HAP-1 (cell line): ENCODE measurements at places on chromosomes 3 and 15.

GRCh38 chr15:43469867-43470266, 23.1 kb downstream of the TP53BP1 start:
- DNase-seq = no peak

- DNase-seq = no peak
Measured at GRCh38 chr3:160893207-160893606, 137.2 kb downstream of the PPM1L start.

DNA sequence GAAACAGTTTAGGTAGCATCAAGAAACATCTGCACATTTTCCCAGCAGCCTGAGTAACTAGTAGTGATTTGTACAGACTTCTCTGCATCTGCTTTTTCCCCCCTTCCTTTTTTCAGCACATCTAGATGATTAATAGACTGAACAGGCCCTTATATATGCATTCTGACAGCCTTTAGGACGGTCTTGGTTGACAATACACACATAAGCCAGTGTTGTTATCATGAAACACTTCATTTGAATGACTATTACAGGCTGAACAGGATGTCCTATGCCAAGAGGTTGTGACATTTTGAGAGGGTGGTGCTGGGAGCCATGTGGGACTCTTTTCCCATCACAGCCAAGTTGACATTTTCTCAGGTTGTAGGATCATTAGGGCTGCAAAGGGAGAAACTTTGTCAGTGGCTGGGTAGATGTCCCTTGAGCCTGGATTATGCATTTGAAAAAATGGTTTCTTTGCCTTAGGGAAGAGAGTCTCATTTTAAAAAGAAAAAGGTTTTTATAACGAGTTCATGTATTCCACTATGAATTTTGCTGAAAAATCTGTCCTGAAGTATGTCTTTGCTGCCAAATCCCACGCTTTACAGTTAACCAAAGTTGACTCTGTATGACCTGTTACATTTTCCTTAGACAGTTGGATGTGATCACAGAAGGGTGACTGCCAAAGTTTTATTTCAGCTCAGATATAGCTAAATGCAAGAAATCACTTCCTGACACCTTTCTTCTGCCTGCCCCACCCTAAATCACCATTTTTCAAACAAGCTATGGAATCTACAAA, 73.7 kb downstream of the FILIP1L start:
- no peak for DNase-seq

- DNase-seq = no peak
Measured at GRCh38 chr3:20752416-20752815, 566.4 kb upstream of the SGO1 start.

DNA sequence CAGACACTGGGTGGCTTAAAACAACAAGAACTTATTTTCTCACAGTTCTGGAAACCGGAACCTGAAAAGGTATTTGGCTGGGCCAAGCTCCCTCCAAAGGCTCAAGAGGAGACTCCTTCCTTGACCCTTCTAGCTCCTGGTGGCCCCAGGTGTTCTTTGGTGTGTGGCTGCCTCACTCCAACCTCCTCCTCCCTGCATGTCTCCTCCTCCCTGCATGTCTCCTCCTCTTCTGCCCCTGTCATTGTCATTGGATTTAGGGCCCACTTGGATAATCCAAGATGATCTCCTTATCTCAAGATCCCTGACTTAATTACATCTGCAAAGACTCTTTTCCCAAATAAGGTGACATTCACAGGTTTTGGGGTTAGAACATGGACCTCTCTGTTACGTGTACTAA, 69.8 kb upstream of the MFGE8 start:
- DNase-seq = no peak

DNA sequence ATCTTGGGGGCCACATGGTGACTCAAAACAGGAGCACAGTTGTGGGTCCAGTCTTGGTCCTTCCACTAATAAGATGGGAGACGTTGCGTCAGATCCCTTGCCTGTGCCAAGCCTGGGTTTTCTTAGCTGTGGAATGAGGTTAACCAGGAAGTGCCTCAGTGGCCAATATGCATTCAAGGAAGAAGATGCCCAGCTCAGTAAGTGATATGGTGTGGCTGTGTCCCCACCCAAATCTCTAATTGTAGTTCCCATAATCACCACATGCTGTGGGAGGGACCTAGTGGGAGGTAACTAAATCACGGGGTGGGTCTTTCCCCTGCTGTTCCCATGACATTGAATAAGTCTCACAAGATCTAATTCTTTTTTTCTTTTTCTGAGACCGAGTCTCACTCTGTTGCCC, 6.4 kb downstream of the ALG1L2 start:
- DNase-seq = no peak

DNA sequence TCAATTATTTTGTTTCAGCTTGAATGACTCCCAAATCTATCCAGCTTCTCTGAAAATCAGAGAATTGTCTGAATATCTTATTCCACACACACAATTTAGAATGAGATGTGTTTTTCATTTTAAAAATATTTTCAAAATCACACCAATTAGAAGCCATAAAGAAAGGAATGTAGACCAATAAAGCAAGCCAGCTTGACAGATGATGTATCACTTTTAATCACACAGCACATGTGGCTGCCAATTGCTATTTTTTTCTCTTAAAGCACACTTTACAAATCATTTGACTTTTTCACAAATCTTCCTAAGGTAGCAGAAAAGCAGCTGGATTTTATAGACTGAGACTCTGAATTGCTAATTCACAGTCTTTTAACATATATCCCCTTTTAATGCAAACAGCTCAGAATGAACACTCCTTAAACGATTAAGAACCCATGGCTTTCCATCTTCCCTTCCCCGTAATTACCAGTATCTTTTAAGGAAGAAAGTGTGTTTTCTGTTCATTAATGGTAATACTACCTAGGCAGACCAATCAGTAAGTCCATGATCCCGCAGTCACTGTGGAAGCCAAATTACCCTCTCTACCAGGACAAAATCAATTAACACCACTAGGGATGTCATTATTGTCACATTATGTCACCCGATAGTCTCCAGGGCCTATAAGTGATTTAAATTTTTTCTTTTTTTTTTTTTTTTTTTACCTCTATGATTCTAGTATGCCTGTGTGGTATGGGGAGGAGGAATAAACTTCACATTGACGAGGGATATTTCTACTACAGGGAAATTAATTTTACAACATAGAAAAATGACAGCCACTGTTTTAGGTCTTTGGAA, 250.0 kb upstream of the VEPH1 start:
- DNase-seq = no peak

DNA sequence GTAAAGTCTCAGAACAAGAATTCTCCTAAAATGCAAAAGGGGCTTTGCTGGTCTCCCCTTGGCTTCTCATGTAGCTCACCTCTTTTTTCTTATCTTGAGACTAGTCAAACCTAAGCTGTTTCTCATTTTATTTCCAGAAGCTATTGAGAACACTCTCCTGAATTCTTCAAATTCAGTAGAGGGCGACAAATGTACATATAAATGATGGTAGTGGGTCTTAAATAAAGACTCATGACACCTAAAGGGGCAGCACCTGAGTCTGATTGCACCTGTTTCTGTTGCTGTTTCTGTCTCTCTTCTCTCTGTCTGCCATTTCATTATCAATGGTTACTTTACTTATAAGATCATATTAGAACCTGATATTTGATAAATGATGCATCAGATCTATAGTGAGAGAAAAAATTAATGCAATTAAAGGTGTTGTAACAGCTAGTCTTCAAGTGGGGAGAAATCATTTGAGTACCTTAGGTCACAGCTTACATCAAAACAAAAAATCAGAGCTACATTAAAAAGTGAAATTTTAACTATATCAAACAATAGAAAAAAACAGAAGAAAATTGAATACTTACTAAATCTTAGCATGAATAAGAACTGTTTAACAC, 7.0 kb downstream of the ADIPOQ start:
- DNase-seq = peak; percentile 82

DNA sequence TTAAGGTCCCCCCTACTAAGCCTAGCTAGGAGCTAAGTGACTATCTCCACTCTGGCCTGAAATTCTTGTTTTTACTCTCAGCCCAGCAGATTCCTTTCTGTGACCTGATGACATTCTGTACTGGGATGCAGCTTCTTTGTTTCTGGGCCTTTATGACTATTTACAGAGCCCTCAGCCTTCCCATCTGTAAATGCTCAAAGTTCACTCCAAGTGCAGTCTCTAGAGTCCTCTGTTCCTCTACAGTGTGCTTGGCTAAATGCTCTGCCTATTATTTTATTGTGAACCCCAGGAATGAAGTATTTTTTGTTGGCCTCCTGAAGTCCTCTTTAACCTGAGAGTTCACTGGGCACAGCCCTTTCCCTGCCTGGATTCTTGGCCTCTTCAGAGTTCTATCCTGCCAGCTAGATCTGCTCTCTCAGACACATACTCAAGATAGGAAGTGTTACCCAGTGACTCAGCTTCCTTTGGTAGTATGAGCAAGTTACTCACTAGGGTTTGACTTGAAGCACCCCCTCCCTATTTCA, 278.1 kb upstream of the P2RY1 start:
- DNase-seq = no peak

GRCh38 chr3:81492040-81492439, 269.4 kb downstream of the GBE1 start:
- no peak for DNase-seq

DNA sequence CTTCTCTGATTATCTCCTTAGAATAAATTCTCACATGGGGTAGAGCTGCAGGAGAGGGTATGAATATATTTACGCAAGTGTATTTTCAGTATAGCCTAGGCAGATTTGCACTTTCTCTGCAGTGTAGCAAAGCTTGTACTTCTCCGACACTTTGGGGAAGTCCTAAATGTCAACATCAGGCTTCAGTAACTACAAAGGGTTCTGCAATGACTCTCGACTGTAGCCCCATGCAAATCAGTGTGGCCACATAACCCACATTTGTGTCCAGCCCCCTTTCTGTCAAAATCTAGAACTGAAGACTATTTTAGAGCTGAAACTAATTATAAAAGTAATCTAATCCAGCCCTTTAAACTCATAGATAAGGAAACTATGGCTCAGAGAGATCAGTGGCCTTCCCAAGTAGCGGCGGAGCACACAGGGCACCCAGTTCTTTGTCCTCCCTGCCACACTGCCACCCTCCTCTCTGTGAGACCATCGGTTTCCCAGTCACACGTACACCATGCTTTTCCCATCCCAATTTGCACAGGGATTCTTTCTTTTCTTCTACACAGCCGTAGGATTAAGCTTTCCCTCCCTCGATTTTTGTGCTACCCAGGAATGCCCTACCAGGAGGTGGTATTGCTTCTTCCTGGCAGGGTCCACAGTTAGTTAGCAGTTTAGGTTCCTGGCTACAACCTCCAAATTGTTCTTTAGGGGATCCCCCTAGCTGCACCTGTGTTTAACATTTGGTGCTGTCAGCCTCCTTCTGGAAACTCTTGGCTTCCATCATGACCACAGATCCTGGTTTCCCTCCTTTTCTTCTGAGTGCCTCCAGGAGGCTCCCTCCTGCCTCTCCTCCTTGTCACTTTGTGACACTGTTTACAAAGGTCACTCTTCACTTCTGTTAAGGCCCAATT, 22.9 kb downstream of the MRAS start:
- no peak for DNase-seq

DNA sequence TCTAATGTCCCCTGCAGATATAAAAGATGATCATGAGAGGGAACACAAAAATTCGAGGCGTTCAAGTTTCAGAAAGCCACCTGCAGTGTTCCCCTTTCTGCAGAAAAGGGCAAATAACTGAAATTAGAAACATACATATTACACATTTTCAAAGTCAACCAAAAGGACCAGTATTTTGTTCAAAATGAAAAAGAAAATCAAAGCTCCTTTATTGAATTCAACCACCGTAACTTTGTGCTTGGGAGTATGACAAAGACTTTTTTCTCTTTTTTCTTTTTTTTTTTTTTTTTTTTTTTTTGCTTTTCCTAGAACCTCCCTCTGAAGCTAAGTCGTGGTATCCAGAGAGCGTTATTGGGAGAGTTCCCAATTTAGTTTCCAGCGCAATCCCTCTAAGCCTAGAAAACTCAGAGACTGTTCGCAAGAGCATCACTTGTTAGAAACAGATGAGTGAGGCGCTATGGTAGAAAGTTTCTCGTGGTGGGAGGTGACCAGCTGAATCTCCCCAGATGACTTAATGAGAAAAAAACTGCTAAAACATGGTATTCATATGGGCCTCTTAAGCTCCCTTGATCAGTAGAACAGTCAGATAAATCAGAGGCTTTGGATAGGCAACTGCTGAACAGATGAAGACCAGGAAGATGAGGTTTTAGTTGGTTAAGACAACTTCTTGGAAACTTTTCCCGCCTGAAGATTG, 77.4 kb downstream of the MB21D2 start:
- DNase-seq = no peak

DNA sequence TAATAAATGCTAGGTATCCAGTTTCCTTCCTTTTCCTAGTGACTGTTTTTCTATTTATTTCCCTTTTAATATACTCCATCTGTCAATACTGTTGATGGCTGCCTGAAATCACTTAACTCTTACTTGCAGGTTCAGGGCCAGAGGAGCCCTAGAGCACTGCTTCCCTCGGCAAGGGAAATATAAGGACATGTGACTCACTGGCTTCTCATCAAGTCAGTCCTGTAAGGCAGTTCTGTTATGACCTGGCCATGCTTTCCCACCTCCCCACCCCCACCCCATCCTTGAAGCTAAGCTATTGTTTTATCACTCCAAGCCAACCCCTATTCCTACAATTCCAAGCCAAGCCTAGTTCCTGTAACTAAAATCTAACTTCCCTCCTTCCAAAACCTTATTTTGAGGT, 800.7 kb downstream of the ROBO1 start:
- no peak for DNase-seq

DNA sequence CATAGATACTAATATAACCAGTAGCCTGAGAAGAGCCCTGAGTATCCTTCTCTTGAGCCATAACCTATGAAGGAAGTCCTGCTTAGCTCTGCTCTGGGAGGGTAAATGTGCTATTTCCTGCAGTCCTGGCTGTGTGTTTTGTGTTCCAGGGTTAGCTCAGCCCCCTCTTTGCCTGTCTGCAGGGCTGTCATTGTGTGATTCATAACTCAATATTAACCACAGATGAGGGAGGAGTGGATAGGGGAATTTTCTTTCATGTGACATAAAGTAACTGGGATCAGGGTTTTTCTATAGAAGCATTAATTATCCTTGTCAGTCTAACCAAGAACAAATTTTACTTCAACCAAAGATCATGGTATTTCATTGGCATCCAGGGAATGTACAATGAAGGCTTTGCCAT, 183.3 kb upstream of the ZBTB20 start:
- no peak for DNase-seq

GRCh38 chr3:151838574-151839312, 24.8 kb downstream of the AADAC start:
- peak; percentile 67 for DNase-seq

GRCh38 chr3:141553055-141553454, 66.2 kb downstream of the RASA2 start:
- no peak for DNase-seq
